BE2C (cell line): ENCODE measurements at places on chromosomes 3 and 15.
A peak's percentile ranks its signal among the peaks of the same experiment; 100 is the strongest.

DNA sequence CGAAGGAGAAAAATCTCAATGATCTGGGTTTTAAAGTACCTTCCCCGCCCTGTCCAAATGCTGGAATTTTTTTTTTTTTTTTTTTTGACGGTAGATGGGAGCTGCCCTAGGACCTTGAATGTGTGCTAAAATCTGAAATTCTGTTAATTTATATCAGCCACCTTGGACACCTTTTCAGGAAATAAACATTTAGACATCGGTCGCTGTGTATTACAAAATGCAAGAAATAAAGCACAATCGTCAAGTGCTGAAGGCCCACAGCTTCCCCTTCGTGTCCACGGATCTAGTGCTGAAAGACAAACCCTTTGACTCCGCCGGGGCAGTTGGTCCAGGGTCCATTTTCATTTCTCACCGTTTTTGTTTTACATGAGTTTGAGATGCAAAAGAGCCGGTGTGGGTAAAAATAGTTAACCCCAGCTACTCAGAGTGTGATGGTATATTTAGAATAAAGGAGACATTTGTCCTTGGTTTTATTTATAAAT lies 90.2 kb upstream of the CHD2 start:
- DNase-seq, result peak; percentile 34

DNA sequence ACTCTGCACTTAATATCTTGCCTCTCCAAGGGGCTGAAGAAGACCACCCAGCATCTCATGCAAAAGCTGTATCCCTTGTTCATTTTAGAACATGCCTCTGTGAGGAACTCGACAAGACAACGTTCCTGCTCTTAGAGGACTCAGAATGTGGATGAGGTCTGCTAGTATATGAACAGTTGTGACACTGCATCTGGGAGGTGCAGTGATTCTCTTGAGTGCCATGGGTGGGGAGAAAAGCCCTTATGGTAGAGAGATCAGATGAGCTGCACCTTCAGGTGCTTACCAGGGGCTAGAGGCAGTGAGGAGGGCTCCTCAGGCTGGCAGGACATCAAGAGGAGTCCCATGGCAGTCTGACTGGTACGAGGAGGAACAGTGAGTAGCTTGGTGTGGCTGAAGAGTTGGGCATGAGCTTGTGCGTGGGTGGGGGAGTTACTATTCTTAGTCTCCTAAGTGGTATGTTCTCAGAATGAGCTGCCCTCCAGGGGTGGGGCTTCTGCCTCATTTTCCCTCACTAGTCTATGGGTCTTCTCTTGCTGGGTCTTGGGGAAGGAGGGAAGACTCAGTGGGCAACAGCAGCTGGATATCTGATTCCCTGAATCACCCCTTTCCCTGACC lies 56.7 kb upstream of the ATP2B2 start:
- no peak for DNase-seq

- DNase-seq, result peak; percentile 20
These were observed 3.3 kb upstream of the ISLR start for GRCh38 chr15:74170071-74170844.

GRCh38 chr15:80932513-80932815 lies 57.2 kb downstream of the MESD start:
- DNase-seq, result no peak

DNA sequence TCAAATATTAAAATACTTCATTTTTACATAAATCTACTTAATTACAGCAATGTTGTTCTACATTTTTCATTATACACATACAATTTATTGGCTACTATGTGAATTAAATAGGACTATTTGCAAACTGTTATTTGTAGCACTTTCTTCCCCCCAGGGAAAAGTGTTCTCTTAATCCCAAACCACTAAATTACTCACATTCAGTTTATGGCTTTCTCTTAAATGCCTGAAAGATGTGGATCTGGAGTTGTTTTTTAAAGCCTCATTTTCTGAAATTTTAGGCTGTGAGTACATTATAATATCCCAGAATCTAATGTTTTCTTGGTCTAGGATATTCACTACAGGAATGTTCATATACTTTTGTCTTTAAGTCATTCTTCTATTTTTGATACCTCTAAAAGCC lies 32.7 kb downstream of the PRTG start:
- no peak for DNase-seq

DNA sequence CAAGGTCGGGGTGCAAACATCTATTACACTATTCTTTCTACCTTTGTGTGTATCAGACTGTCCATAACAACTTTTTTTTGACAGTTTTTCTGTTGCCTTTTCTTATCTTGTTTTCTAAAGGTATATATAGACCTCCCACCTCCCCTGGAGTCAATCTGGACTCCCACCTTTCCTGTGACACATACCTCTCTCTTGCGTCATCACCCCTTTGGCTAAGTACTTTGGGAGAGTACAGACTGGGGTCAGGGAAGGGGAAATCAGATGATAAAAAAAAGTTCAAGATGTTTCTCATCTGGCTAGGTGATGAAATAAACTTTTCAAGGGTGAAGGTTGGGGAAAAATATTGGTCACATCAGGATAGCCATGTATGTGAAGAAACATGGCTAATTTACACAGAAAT lies 17.2 kb downstream of the TSPAN3 start:
- DNase-seq, result no peak

GRCh38 chr3:66398228-66399025 lies 102.4 kb downstream of the LRIG1 start:
- DNase-seq, result peak; percentile 52

DNA sequence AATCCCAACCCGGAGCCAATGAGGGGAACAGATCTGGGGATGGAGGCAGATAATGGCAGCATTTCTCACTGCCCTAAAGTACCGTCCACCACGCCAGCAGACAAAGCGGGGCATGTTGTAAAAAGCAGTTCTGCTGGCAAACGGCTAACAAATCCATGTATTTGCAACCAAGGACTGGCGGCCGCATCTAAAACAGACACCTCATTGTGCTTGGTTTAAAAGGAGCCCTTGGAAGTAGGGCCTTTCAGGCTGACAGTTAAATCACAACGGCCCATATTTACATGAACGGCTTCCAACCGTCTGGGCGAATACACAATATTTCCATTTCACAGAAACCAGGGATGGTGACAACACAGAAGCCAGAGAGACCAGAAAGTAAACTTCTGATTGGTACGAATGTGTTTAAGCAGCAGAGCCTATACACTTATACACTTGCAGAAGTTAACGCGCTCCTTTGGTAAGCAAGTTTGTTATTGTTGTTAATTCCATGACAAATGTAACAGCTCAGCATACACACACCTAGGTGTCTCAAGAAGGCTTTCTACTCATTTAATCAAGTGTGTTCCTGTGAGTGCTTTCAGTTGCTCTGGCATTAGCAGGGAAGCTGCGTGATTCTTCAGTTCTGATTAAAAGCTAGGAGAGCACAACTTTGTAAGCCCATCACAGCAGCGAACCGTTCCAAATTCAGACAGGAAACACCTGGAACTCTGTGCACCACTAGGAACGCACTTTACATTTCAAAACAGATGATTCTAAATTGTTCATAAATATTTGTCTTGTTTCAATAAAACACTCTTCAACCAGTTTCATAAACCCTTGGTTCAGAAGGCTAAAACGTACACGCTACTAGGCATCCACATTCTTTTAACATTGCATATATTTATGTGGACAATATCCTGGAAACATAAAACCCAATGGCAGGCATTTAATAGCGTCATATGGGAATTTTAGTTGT lies 112.9 kb downstream of the PDZRN3 start:
- DNase-seq, result no peak

GRCh38 chr3:156106721-156107373 lies 13.5 kb upstream of the KCNAB1 start:
- DNase-seq, result no peak

GRCh38 chr3:107765524-107765923 lies 242.8 kb downstream of the BBX start:
- no peak for DNase-seq

- no peak for DNase-seq
These were observed 39.5 kb upstream of the ATP2C1 start for GRCh38 chr3:130854208-130854864.

GRCh38 chr3:39671116-39671515 lies 138.3 kb upstream of the MYRIP start:
- DNase-seq, result no peak

DNA sequence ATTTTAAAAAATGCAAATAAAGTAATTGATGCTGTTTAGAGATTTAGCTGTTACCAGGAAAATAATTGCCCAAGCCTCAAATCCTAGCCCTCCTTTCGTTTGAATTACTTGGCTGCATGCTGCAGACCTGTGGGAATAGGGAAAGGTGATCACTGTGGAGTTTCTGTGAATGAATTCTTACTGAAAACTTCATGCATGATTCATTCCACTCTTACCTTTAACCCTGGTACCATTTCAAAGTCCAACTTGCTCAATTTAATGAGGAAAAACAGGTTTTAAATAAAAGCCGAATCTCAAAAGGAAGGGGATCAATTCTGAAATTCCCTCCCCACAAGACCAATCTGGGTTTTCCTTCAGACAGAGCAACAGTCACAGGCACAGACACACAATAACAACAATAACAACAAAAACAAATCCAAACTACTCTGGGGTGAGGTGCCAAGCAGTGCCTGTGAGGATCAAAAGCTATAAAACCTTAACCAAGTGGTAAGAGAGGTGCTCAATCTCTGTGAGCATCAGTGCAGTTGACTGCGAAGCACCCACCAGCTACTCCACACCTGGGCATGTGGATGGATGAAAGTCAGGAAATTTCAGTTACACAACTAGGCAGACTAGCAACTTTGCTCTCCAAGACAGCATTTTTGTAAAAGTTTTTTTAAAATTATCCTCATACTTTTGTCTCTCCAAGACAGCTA lies 200.8 kb downstream of the CNTN3 start:
- DNase-seq, result no peak
